NCI-H2029 treated with DMSO at 0.1 percent for 48 hours (cell line): ENCODE measurements at places on chromosomes 3 and 15.
A peak's percentile ranks its signal among the peaks of the same experiment; 100 is the strongest.

- DNase-seq, result no peak
These were observed 3.4 kb downstream of the THBS1 start for GRCh38 chr15:39584266-39584659.

DNA sequence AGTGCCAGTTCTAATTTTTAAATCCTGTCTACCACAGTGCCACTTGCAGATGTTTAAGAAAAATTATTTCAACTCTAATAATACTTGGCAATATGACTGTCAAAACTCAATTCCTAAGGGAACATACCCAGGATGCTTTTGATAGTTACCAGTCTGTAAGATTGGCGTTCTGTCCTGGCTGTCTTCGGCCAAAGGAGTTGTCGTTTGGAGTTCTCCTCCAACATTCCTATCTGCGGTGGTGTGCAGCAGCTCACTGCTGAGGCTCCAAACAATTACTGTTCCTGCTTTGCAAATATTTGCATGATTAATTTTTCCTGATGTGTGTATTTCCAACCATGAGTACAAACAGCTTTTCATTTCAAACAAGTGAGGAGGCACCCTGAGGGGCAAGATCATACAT lies 330.8 kb upstream of the DPH6 start:
- no peak for DNase-seq

DNA sequence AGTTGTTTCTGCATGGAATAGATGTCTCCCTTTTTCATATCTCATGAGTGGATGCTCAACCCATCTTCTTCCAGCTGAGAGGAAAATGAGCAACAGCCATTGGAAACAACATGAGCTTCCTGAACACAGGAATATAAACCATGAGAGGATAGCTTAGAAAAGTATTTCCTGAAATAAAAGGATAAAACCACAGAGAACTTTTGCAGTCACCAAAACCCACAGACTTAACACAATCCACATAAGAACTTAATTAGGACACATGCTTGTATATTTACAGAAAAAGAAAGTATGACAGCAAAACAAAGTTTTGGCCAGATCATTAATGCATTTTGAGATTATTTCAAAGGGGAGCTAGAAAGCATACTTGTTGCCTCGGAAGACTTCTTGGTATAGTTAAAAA lies 180.5 kb upstream of the RASGRP1 start:
- no peak for DNase-seq

DNA sequence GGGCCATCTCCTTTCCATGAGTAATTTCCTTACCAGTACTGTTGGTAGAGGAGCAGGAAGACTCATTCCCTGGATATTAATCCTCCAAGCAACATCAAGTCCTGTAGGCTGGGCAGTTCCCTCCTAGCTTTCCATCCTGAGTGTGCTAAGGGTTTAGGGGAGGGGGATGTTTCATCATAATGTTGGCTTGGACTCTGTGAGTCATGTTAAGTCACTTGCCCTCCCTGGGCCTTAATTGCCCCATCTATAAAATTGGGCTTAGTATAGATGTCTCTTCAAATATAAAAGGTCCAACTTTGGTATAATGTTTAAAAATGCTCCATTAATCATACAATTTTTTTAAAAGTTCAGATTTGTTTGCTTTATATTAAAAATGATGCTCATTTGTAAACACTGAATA lies 52.7 kb downstream of the TLE3 start:
- DNase-seq, result no peak

DNA sequence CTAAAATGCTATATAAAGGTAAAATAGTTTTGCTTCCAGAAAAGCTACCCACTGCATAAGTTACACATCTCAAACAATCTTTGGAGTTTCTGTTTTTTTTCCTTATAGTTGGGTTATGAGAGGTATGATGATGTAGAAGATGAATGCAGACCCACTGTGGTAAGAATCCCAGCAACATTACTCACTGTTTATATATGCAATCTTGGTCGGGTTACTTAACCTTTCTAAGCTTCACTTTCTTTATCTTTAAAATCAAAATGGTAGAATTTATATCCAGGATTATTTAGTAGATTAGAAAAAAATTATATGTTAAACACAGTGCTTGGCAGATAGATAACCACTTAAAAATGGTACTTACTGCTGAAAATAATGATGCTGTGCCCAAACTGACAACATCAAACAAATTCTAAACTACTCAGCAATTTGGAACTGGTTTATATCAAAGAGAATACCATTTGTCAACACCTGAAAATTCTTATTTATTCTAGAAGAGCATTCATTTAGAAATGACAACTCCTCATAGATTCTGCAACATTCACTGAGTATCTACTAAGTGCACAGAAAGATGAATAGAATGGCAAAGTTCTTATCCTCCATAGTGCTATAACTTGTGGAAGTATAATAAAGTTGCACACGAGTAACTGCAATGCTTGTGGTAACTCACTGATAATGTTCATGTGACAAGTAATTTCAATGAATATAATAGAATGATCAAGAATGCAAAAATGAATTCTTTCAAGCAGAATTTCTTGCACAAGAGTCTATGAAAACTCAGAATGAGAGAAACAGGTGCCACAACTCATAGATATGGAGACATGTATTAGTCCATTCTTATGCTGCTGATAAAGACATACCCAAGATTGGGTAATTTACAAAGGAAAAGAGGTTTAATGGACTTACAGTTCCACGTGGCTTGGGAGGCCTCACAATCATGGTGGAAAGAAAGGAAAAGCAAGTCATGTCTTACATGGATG lies 129.0 kb upstream of the SLC7A14 start:
- no peak for DNase-seq

- DNase-seq, result no peak
These were observed 9.2 kb upstream of the MST1R start for GRCh38 chr3:49912881-49913281.

GRCh38 chr3:162354356-162354755 lies 857.7 kb downstream of the OTOL1 start:
- no peak for DNase-seq

DNA sequence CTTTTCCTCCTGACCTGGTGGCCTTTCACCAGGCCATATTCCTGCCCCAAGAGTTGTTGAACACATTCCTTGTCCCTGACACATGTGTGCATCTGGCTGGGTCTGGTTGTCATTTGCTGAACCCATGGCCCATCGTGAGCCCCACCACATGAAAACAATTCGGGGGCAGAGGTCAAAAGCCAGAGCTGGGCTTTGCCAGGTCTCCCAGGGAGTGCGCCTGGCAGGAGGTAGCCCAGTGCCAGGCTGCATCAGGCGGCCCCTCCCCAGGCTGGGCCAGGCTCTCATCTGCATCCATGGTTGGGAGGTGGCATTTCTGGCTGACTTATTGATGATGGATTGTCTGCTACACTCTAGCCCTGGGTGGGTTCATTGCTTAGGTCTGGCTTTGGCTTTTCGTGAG lies 30.9 kb downstream of the SPSB4 start:
- DNase-seq, result no peak

DNA sequence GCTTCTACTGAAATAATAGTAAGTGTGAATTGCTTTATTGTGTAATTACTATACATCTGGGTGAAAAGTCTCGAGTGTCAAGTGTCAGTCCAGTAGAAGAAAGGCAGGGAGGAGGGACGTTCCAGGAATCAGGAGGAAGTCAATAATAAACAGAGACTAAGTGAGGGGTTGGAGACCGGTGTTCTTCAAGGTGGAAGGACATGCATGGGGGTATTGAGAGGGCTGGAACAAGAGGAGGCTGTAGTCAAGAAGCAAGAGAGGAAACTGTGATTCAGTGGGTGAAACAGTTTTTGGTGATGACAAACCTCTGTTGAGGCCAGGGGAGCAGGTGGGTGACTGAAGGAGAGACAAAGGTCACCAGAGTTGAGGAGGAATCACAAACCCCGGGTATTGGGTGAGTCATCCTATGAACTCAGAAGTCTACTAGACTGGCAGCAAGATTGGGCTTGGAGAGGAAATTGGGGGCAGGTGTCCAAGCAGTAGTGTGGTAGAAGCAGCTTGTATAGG lies 11.6 kb upstream of the SCAMP5 start:
- no peak for DNase-seq

GRCh38 chr3:28504976-28505375 lies 156.4 kb upstream of the AZI2 start:
- peak; percentile 32 for DNase-seq

- DNase-seq, result no peak
These were observed 30.8 kb downstream of the KLHL25 start for GRCh38 chr15:85763673-85764633.

GRCh38 chr15:91952216-91952615 lies 98.7 kb downstream of the SLCO3A1 start:
- no peak for DNase-seq

GRCh38 chr3:31002730-31003129 lies 108.3 kb upstream of the GADL1 start:
- no peak for DNase-seq
